Stimulated activated CD4-positive, alpha-beta T cell treated with anti-CD3 and anti-CD28 coated beads, Interleukin-1b, Interleukin-23, amount 100 ng/mL, for 1 hour (primary cell): ENCODE measurements at places on chromosomes 2 and 18.

DNA sequence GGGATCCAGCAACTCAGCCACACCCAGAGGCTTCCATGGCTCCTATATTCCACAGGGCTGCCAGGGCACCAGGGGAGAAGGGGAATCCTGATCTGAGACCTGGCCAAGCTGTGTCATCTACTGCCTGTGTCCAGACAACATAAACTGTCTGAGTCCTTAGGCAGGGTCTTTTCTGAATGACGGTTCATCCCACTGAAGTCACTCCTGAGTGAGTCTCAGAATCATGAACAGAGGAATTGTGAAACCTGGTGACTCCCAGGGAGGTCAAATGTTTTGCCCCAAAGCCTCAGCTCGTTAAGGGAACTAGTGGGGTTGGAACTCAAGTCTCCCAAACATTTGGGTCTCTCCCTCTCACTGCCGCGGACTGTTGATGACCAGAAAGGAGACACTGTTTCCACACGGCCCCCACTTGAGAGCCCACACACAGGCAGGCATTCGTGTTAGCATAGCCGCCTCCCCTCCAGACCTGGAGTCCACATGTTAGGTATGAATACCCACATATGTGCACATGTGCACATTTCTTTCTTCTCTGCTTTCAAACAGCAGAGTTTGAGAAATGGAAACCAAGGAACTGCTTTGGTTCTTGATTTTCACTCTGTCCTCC lies 125.0 kb upstream of the MSH6 start:
- DNase-seq = no peak

GRCh38 chr2:48377646-48378045 lies 152.3 kb upstream of the STON1 start:
- no peak for DNase-seq

GRCh38 chr2:134365356-134365755 lies 111.5 kb downstream of the MGAT5 start:
- DNase-seq = no peak

DNA sequence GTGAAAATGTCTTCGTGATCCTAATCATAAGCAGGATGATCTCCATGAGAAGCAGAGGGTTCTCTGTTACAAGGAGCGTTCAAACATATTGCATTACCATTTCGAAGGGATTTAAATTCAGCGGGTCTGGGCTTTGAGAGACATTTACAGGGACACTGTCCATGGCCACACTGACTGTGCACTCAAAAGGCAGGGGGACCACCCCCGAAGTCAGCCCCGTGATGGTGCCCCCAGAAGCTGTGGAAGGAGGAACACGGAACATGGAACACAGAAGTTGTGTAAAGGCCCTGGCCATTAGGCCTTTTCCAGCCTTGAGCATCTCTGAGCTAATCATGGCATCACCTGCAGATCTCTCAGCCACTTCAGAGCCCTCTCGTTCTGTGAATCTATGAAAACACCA lies 268.4 kb upstream of the MYT1L start:
- DNase-seq = no peak

- DNase-seq = no peak
Observed at GRCh38 chr2:147405651-147406050, 439.2 kb upstream of the ACVR2A start.

GRCh38 chr2:174004905-174005605 lies 39.9 kb upstream of the SP3 start:
- no peak for DNase-seq

GRCh38 chr2:132757002-132757589 lies 87.1 kb upstream of the LYPD1 start:
- DNase-seq = no peak

- no peak for DNase-seq
Observed at GRCh38 chr2:209523867-209524266, 100.0 kb downstream of the MAP2 start.

GRCh38 chr2:1601471-1602277 lies 142.6 kb downstream of the PXDN start:
- no peak for DNase-seq

DNA sequence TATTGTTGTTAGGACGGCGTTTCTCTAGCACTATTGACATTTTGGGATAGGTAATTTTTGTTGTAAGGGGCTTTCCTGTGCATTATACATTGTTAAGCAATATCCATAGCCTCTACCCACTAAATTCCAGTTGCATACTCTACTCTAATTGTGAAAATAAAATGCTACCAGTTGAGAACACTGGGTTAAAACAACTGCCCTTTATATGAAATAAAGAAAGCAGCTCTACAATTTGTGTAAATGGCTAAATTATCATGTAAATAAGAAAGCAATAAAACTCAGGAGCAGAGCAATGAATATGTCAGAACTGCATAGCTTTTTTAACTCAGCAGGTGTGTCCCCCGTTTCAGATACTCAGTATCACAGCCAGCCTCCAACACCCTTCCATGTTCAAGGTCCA lies 812.7 kb upstream of the NRXN1 start:
- no peak for DNase-seq

DNA sequence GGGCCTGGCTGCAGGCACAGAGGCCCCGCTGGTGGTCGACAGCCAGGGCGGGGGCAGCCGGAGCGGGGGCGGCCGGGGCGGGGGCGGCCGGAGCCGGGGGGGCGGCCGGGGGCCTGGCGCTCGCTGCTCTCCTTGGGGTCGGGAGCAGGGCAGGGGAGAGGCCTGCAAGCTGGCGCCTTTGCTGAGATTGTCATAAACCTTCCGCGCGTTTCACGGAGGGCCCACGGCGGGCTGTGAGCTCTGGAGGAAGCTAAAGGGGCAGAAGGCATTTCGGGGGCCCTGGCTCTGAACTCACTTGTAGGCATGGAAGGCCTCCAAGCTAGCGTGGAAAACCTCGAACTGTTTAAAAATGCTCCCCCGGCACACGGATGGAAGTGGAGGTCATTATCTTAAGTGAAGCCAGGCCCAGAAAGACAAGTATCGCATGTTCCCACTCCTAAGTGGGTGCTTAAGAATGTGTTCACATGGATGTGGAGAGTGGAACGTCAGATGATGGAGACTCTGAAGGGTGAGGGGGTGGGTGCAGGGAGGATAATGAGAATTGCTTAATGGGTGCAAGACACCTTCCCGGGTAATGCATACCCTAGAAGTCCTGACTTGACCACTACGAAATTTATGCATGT lies 629 bp downstream of the PRELID3A start:
- no peak for DNase-seq

- no peak for DNase-seq
Observed at GRCh38 chr2:223725494-223725893, 111.9 kb downstream of the AP1S3 start.
